ENCODE measurements at places on chromosomes 3 and 15.

DNA sequence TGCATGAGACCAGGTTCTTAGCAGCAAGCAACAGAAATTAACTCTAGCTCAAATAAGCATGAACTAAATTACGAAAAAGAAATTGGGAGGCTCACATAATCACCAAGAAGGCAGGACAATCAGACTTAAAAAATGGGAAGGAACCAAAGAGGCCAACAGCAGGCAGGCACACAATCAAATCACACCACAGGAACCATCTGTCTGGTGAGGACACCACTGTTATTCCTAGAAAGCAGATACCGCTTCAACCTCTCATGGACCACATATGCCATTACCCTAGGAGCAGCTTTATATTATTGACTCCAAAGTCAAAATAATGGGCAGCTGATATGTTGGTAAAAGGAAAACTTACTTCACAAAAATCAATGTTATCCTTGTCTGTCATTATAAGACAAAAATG, 51.6 kb downstream of the SUCLG2 start:
- DNase-seq = no peak

- DNase-seq = no peak
These were observed 294.7 kb downstream of the SOX2 start for GRCh38 chr3:182006431-182006830.

DNA sequence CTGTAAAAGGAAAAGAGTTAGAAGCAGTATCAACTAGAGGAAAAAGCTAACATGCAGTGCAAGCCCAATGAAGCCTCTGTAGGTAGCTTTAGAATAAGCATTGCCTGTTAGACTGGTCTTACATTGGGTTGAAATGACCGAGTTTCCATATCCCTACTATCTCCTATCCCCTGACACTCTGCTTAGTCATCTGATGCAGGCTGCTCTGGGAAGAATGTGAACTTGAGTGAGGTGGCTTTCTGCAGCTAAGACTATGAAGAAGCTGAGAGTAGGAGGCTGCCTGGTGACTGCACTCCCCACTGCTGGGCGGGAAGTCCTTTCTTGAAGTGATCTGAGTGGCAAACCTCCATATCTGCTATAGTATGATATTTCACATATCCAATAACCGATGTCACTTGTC, 64.7 kb downstream of the OXSM start:
- DNase-seq = no peak

- no peak for DNase-seq
These were observed 515.4 kb upstream of the ZNF717 start for GRCh38 chr3:76300746-76301145.

DNA sequence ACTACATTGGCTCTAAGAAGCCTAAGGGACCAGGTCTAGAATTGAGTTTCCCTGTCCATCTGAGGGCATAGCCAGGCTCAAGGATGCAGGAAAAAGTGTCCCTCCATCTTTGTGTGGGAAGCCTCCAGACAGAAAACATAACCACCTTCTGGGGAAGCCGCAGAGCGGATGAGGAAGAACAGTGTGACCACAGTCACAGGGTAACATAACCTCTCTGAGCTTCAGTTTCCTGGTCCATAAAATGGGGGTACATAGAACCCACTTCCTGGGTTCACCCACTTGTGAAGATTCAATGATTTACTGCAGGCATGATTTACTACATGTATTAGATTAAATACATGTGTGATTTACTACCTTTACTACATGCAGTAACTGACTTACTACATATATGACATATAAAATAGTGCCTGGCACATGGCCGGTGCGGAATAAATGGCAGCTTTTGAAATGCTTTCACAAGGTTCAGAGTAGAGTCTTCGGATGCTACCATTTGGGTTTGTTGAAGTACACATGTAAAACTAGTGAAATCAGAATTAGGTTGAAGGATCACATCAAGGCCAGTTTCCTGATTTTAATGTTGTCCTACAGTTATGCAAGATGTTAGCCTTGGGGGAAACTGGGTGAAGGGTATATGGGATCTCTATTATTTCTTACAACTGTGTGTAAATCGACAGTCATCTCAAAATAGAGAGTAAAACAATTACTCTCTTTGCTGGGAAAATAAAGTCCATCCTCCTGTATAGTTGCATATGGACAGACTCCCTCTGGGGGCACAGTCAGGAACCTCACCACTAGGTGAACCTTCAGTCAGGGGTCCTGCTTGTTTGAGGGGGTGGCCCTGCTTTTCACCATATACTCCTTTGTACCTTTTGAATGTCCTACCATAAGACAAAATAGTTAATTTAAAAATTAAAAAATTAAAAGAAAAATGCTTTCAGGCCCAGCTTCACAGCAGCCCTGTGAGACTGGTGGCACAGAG, 86.0 kb downstream of the SEMA5B start:
- no peak for DNase-seq

- DNase-seq = no peak
These were observed 541.6 kb upstream of the ALCAM start for GRCh38 chr3:104825116-104825515.

- peak; percentile 63 for DNase-seq
These were observed at the start of gene MCTP2 for GRCh38 chr15:94230883-94231722. Gene MCTP2, plus strand, starts transcription at chr15:94231561. Its CDS starts 66,705 bp downstream, at chr15:94298266.

GRCh38 chr3:171691485-171691884, 118.8 kb downstream of the PLD1 start:
- no peak for DNase-seq

- no peak for DNase-seq
These were observed 94.5 kb downstream of the P3H2 start for GRCh38 chr3:190026154-190026553.

DNA sequence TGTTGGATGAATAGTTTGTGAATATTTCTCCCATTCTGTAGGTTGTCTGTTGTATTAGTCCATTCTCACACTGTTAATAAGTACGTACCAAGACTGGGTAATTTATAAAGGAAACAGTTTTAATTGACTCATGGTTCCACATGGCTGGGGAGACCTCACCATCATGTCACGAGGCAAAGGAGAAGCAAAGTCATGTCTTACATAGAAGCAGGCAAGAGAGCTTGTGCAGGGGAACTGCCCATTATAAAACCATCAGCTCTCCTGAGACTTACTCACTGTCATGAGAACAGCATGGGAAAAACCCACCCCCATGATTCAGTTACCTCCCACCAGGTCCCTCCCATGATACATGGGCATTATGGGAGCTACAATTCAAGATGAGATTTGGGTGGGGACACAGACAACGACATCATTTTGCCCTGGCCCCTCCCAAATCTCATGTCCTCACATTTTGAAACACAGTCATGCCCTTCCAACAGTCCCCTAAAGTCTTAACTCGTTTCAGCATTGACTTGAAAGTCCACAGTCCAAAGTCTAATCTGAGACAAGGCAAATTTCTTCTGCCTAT, 133.2 kb downstream of the LMLN start:
- DNase-seq = no peak

DNA sequence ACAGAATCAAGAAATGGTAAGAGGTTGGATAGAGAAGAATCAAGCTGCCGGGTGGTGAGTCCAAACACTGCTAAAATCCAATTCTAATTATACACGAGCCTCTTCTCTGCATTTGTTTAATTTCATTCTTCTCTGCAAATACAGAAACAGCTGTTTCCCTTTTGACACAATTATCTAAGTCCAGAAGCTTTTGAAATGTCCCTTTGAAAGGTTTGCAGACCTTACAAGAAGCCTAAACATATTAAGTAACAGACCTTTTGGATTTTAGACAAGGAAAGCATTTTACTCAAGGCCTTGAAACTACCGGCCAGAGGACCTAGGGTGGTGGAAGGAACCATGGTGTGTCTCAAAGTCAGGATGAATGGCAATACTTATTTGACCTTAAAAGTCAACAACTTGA, 403.8 kb upstream of the ADAMTS9 start:
- DNase-seq = no peak

DNA sequence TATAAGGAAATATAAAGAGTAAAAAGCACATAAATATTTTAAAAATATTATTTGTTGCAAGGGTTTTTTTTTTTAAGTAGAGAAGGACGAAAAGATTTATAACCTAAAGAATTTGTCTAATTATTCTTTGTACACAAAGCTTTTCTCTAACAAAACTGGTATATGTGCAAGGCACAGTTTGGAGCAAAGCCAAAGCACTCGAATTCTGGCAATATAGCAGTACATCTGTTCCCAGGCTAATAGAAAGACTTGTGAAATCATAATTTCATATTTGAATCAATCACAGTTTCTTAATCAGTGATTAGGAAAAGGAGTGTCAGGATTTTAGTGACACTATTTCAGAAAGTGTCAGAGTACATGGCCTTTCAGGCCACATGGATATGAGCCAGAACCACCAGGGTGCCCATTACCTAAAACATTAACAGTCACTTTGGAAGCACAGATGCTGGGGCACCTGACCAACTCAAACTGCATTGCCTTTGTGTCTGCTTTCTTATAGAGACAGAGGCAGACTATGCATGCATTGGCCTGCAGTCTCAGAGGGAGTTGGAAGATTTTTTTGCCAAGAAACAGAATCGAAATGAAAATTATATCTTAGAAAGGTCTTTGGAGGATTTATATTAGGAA, 651.8 kb upstream of the SGO1 start:
- DNase-seq = no peak

DNA sequence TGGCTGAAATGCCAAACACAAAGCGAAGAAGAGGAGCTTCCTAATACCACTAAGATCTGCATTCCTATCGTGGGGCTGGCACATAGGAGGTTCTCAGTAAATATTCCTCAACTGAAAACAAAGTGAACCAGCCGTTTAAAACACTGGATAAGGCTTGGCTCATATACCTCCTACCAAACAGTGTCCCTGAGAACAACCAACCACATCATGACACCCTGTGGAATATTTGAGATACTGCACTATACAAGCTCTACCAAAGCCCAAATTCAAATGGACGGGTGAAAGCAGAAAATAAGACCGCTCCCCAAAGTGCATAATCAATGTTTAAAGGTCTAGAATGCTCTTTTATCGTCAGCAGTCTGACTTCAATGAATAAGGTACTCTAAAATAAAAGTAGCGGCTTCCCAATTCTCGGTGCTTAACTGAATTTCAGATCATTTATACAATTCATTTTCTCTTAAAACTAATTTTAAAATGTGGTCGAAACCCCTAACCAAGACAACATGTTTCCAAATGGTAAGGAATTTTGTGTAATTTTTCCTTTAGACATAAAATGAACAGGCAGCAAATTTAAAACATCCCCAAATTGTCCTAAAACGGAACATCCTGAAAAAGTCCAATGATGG, 425.8 kb downstream of the ERC2 start:
- no peak for DNase-seq

DNA sequence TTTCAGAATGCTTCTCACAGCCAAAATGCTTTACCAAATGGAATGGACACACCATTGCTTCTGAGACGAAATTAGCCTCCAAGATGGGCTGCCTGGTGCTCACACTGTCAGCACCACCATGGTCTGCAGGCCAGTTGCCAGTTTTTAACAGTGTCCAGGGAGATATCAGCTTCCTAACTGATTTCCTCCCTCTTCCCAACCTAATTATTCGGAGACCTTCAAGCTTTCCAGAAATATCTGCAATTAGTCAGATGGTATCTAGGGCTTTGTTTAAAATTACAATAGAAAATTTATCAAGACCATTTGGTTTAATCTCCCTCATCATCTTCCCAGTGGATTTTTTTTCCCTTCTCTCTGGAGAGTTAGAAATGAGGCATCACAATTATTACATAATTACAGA, 287.5 kb downstream of the ZPLD1 start:
- no peak for DNase-seq

DNA sequence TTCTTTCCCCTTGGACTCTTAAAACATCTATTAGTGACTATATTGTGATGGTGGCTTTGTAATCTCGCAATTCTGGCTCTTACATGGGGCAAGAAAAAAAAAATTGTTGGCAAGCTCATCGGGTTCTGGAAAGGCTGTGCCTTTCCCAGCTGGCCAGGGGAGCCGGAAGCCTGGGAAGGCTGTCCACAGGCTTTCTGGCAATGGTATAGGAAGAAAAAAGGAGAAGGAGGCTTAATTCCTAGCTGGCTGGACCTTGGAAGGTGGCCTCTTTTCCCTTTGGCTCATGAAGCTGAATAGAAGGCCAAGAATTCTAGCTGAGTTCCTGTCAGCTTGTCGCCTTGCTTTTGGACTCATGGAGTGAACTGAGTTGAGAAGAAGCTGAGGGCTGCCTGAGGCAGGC, 243.5 kb upstream of the SEMA6D start:
- DNase-seq = no peak

DNA sequence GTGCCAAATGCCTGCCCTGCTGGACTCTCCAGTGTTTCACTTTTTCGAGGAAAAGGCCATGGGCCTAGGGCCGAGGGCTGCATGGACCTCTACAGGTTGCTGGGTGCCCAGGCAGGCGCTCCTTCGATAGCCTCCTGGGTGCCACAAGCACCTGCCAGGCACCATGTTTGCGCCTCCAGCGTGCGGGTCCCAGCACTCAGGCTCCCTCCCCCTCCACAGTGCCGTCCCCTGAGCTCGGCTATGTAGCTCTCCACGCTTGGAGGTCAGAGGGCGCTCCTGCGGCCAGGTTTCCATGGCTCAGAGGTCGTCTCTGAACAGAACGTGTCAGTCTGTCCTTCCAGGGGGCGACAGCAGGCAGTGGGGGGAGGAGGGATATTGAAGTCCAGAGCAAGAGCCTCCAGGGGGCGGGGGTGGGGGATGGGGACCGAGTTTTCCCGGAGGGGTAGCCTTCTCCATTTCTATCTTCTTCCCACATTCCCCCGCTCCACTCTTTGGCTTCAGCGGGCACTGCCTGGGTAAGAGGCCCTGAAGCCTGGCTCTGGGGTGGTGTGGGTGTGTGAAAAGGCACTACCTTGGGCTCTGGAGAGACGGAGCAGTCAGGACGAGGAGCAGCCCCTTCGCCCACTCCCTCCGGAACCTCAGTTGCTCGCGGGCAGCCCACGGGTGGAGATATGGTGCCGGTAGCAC, 3.6 kb downstream of the ONECUT1 start:
- DNase-seq = no peak

DNA sequence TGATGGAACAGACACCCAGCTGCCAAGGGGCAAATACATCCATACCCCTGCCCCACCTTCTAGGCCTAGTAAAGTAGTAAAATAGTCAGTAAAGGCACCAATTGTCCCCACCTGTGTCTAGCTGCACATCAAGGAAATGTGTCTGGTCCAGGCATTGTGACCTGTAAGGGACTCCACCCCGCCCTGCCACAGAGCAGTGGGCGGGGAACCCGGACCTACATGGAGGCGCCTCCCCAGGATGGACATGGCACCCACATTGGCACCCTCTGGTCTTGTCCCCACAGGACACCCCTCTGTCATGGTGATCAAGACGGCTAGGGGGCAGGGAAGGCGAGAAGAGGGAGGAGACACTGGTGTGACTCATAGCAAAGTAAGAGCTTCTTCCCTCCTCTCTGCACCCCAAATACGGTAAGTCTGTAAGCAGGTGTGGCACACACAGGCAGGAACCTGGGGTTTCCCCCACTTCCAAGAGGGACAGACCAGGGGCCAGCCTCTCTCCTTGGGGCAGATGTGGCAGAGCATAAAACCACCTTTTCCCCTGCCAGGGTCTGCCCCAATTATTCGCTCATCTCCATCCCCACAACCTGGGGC, 13.5 kb upstream of the LINGO1 start:
- DNase-seq = no peak

DNA sequence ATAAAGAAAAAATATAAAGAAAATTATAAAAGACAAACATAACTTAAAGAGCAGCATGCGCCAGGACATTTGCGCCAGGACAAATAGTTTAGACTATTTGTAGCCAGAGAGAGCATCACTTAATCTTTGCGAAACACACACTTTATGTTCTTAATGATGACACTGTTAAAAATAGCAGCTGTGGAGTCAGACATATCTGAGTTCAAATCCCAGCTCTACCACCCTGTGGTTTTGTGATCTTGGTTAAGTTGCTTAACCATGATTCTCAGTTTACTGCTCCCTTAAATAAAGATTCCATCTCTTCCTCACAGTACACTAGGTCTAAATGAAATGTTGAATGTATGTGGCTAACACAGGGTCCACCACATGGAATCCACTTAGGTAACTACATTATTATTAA, 31.4 kb downstream of the KCNMB2 start:
- DNase-seq = no peak

- peak; percentile 90 for DNase-seq
These were observed at the start of gene C3orf18 for GRCh38 chr3:50567386-50568167. Gene C3orf18, minus strand, starts transcription at chr3:50567747. Its CDS starts 2,048 bp downstream, at chr3:50565699.

Data from stimulated activated CD8-positive, alpha-beta memory T cell treated with anti-CD3 and anti-CD28 coated beads, Interleukin-12 subunit alpha, Interleukin-12 subunit beta, amount 100 ng/mL, for 1 hour (primary cell).